ENCODE measurements at places on chromosomes 4 and X. TPM values are rescaled to one million over a fixed set of nuclear protein-coding genes. Genes with fewer than 3 reads are reported as not detected.

Gene AMTN
- not detected for total RNA-seq

Gene CDX4
- not detected for total RNA-seq

Gene LIN54
- total RNA-seq = 16.9 TPM

Gene AKAP14
- not detected for total RNA-seq

Gene PDHA2
- total RNA-seq = not detected

Gene UGT2B11
- not detected for total RNA-seq

Gene TRAM1L1
- 0.50 TPM for total RNA-seq

Gene NMU
- total RNA-seq = not detected

Gene EMD
- total RNA-seq = 24.4 TPM

Gene PI4K2B
- total RNA-seq = 23.9 TPM

Gene MAPK10
- 26.1 TPM for total RNA-seq

Gene S100P
- not detected for total RNA-seq

Gene VSIG4
- total RNA-seq = not detected

Gene FRYL
- 66.5 TPM for total RNA-seq

Gene TCEAL7
- 25.2 TPM for total RNA-seq

Gene NPY2R
- total RNA-seq = 117 TPM

Gene P2RY8
- not detected for total RNA-seq

Gene XK
- 0.13 TPM for total RNA-seq

Gene FGF16
- total RNA-seq = 3.6 TPM

Gene ADGRL3
- total RNA-seq = 3.0 TPM

Gene EFHC2
- 0.13 TPM for total RNA-seq

Gene GPM6B
- 36.3 TPM for total RNA-seq

Gene IQCM
- not detected for total RNA-seq

Gene EDNRA
- 8.1 TPM for total RNA-seq

Gene DIPK2B
- total RNA-seq = 0.53 TPM

Gene ENPP6
- not detected for total RNA-seq
